ENCODE measurements at places on chromosomes 5 and 9.

- DNase-seq: peak; percentile 58
Observed at GRCh38 chr5:141430332-141431113, at the start of gene PCDHGA12. Gene PCDHGA12, plus strand, starts transcription at chr5:141430507. Its CDS starts 253 bp downstream, at chr5:141430760.

- DNase-seq: no peak
Observed at GRCh38 chr9:11702548-11702947, 990.6 kb upstream of the TYRP1 start.

DNA sequence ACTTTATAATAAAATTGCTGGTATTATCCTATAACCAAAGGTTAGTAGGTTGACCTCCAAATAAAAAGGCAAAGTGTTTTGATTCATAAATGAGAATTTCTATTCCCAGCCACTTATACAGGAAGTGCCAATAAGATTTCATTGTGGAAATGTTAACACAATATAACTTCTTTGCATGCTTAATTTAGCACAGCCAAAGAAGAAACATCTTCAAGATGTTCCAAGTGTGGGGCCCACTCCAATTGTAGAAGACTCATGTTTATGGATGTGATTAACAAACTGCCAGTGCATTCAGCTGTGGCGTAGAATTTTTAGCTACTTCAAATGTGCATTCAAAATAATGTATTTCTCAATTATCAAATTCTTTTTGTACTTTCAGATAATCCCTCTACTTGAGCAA lies 402.3 kb downstream of the DEPDC1B start:
- DNase-seq: no peak

GRCh38 chr9:89234205-89235067 lies 55.8 kb upstream of the SHC3 start:
- peak; percentile 27 for DNase-seq

DNA sequence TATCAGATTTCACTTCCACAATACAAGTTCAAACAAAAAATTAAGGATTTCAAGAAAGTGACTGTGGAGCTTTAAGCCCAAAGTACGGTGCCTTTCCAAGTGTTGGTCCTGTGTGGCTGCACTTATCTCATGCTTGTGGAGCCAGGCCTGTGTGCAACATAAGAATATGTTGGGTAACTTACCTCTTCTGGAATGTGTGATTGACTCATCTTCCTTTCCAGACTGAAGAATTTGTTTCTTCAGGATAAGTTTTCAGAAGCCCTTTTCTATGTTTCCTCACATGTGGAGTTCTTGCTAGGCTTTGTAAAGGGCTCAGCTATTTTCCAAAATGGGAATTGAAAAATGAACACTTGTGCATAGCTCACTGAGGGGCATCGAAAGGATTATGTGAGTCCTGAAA lies 485.1 kb upstream of the PAPPA start:
- no peak for DNase-seq

DNA sequence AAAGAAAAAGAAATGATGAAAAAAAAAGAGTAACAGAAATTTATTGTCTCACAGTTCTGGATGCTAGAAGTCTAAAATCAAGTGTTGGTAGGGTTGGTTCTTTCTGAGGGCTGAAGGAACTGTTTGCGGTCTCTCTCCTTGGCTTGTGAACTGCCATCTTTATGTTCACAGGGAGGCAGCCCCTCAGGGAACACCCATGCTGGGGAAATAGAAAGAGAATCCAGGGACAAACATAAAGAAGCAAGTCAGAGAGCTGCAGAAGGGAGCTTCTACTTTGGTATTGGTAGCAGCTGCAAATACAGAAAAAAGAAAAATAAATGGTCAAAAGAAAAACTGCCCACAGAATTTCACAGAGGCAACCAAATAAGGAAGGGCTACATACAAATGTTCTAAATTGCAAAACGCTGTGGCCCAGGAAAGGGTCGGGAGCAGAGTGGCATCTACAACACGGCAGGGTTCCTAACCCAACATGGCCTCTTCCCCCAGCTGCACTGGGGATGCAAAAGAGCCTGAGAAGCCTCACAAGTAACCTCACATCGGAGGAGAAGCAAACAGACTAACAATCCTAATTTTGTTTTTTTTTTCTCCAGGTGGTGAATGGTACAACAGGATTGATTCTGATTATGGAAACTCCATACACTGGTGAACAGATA lies 37.4 kb downstream of the ELOVL7 start:
- no peak for DNase-seq

DNA sequence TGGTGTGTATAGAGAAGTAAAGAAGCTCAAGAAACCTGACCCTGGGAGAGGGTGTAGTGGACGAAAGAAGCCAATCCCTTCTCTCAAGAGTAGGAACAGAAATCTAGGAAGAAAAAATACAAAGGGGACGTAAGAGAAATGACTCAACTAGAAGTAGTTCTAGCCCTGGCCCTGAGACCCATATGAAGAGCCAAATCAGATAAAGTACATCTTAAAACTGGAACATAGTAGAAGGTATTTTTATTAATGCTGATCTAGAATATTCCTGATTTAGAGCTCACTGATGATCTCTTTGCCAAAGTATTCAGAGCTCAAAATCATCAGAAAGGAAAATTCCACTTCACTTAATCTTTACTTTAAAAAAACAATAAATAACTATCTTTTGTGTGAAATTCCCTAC lies 184.8 kb downstream of the MLLT3 start:
- DNase-seq: peak; percentile 7

DNA sequence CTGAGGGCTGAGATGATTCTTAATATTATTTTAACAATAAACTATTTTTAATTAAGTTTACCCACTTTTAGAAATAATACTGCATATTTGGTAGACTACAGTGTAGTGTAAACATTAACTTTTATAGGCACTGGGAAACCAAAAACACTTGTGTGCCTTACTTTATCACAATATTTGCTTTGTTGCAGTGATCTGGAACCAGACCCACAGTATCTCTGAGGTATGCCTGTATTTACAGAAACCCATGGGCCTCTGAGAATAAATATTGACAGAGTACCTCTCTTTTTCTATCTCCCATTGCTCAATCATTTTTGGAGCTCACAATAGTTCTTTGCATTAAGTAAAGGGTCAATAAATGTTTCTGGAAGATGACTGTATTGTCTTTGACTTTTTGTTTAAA lies 73.3 kb downstream of the SLCO4C1 start:
- DNase-seq: no peak

DNA sequence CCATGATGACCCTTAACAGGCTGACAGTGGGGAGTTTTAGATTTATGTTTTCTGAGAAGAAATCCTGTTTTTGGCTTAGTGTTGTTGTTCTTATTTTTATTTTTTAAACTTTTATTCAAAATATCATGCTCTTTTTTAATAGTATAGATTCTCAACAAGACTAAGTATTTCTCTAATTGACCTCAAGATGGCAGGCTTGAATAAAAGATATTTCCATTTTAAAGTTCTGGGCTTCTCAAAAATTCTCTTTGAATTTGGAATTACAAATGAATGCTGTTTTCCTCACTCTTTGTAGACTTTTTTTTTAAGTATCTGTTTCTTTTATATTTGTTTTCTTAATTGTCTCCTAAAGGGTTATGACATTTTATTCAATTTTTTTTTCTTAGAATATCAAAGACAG lies 50.0 kb upstream of the SH3GL2 start:
- no peak for DNase-seq

DNA sequence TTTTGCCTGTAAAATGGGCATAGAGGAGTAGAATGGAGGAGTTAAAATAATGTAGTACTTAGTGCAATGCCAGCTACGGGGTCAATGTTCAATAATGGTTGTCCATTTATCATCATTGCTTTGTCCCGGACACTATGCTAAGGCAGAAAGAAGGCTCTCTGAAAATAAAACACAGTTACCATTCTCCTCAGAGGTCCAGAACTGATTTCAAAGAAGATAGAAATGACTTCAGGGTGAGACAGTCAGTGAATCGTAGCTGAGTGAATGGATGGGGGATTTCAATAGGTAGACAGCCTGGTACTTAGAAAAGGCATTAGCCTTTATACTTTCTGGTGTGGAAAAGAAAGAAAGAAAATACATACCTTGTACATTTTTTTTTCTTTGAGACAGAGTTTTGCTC lies 1.2 kb upstream of the AK3 start:
- no peak for DNase-seq

- no peak for DNase-seq
Observed at GRCh38 chr5:149932445-149933350, 11.9 kb downstream of the PDE6A start.

DNA sequence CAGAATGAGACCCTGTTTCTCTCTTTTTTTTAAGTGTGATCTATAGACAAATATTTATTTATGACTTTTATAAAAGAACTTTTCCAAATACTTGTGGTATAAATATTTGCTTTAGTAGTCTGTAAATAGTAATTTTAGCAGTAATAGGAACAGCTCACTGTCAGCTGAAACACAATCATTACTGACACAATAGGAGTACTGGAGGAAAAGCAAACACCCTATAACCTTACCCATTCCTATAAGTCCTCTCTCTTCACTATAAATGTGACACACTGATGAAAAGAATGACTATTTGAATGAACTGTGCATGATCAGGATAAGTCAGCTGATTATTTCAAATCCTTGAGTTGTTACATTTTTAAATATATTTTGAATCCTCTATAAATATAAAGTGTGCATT lies 72.4 kb downstream of the CDH12 start:
- no peak for DNase-seq

DNA sequence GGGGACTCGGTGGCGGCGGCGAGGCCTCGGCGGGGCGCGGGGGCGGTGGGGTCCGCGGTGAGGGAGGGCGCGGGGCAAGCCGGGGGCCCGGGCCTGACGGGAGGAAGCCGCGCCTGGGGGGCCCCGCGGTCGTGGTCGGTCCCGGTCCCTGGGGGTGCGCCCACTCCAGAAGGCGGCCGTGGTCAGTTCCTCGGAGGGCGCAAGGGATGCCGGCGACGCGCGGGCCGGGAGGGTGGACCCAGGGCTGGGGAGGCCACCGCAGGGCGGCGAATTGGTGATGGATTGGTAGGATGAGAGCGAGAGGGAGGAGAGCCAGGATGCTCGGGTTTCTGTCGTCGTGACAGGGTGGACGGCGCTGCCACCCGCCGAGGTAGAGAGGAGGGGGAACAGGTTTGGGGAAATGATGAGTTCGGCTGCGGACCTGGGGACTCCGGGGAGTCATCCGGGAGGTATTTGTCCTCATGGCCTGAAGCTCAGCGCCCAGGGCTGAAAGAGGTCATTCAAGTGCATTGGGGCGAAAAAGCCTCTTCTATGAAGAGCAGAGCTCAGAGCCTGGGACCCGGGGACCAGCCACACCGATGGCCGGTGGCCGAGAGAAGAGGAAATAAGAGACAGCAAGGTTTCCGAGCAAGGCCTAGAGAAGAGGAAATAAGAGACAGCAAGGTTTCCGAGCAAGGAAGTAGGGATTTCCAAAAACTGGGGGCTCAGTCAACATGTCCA lies 557 bp downstream of the GNG10 start:
- DNase-seq: peak; percentile 50

GRCh38 chr5:180586870-180587269 lies 4.4 kb downstream of the SCGB3A1 start:
- no peak for DNase-seq

GRCh38 chr5:78008356-78008967 lies 232.3 kb upstream of the TBCA start:
- peak; percentile 43 for DNase-seq

- no peak for DNase-seq
Observed at GRCh38 chr9:128091144-128091543, 23.1 kb downstream of the SLC25A25 start.

Measured in adrenal gland (tissue), 19 donors.